ENCODE measurements at places on chromosomes 5 and 9.

GRCh38 chr9:2780846-2781245 lies 63.0 kb downstream of the PUM3 start:
- no peak for DNase-seq

- no peak for DNase-seq
Measured at GRCh38 chr5:137496919-137497318, 2.2 kb downstream of the SPOCK1 start.

- DNase-seq: no peak
Measured at GRCh38 chr9:13816837-13817236, 497.1 kb downstream of the NFIB start.

GRCh38 chr9:77495834-77496671 lies 152.1 kb downstream of the GNA14 start:
- DNase-seq: no peak

GRCh38 chr5:149917073-149917676 lies 27.4 kb downstream of the PDE6A start:
- no peak for DNase-seq

DNA sequence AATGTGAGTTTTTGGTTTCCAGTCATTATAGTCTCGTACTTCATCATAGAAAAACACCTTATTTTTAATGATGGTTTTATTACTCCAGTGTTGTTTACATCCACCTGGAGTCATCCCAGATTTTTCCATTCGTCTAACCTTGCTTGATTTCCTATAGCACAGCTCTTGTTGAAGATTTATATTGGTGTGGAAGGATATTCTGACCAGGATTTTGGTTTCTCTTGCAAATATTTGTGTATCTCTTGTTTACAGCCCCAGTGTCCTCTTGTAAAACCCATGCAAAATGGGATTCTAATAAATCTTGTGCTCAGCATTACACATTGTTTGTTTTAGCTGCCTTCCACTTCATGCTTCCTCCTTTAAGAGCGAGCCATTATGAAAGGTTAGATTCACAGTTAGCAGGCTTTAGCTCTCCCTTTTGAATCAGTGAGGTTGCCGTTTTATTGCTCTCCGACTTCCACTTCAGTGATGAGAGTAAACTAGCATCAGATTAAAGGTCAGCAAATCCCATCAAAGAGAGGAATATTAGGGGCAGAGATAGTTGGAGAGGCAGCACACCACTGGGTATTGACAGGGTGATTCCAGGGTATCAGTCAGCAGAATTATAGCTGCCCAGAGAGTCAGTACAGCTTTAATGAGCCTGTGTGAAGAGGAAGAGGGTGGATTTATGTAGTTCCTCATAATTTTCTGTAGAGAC lies 157.1 kb downstream of the PBX3 start:
- no peak for DNase-seq

DNA sequence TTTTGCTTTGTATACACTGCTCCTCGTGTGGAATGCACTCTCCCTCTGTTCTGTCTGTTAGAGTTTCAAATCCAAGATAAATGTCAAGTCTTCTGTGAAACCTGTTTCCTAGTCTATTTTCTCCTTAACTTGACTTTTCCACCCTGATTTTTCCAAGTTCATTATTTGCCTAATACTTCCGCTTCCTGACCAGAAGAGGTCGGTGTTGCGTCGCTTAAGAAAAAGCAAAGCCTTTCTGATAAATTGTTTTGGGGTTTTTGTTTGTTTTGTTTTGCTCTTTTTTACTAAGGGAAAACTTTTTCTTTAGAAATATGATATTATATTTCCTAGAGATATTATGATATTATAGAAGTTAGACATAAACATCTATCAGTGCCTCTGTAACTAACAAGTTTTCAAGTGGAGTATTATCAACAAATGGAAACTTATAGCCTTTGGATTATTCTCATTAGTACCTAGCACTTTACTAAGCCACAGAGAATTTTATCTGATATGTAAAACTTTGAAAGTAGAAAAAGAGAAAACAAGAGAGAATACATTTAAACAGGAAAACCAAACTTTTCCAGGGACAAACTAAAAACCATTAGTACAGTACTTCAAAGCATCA lies 55.8 kb downstream of the PHAX start:
- peak; percentile 41 for DNase-seq

GRCh38 chr9:883011-883410 lies 41.5 kb downstream of the DMRT1 start:
- no peak for DNase-seq

- DNase-seq: peak; percentile 76
Measured at GRCh38 chr5:148791334-148791667, 35.1 kb upstream of the ADRB2 start.

- DNase-seq: no peak
Measured at GRCh38 chr9:13278368-13279246, 885 bp downstream of the MPDZ start.

DNA sequence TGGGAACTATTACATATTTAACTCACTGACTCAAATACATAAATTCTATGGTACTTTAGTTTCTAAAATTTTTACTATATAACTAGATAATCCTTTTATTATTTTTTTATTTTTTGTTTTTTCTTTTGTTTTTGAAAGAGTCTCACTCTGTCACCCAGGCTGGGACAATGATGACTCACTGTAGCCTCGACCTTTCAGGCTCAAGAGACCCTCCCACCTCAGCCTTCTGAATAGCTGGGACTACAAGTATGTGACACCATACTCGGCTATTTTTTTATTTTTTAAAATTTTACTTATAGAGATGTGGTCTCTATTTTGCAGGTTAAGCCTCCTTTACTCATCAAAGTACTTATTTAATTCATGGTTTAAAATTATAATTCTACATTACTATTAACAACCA lies 92.2 kb upstream of the SLCO4C1 start:
- no peak for DNase-seq

DNA sequence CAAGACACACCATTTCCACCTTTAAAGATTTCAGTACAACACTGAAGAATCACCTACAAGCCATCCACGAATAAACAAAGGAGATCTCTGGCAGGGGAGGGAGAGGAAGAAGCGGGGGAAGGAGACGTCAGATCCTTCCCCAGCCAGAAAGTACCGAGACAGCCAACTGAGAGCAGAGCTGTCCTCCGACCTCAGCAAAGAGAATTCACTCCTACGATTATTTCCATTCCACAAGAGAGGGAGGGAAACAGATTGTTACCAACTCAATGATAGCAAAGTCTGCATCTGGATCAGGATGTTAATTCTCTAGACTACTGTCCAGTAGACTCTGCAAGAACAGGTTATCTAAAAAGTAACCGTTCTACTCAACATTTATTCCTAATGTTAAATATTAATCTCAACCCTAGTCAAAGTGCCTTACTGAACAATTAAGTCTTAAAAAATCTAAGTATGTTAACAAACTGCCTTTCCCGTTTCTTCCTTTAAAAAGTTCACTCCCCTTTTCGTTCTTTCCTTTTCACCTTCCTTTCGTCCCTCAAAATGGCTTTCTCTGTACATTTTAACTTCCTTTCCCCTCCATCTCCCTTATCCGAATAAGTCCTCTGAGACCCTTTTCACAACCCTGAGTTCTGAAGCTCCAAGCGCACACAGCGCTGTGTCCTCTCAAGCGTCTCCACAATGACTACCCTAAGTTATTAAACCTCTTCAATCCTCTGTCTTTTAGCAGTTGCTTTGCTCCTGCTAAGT lies 1.4 kb downstream of the CHD1 start:
- DNase-seq: peak; percentile 71

DNA sequence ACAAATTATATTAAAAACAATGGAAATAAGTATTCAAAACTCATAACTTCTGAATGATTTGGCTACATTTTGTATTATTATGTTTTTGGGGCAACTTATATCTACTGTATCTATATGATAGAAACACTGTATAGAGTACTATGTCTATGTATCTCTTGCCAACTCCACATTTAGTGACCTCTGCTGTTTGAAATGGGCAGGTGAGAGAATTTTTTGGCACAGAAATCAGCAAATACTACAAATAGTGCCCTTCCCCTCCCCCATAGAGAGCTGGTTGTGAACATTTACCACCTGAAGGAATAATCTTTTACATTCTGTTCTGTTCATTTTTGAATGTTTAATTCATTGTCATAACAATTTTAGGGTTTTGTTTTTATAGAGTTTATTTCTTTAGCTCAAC lies 545.3 kb downstream of the PDE4D start:
- no peak for DNase-seq

- no peak for DNase-seq
Measured at GRCh38 chr9:130219661-130220096, 45.9 kb upstream of the HMCN2 start.

GRCh38 chr5:151298063-151298855 lies 5.3 kb downstream of the SLC36A3 start:
- no peak for DNase-seq

GRCh38 chr5:103849934-103850333 lies 287.3 kb upstream of the NUDT12 start:
- DNase-seq: no peak

GRCh38 chr5:141475625-141476131 lies at the start of gene PCDHGC3:
Gene PCDHGC3, plus strand, starts transcription at chr5:141475966. Its CDS starts 151 bp downstream, at chr5:141476117.
- DNase-seq: peak; percentile 69

DNA sequence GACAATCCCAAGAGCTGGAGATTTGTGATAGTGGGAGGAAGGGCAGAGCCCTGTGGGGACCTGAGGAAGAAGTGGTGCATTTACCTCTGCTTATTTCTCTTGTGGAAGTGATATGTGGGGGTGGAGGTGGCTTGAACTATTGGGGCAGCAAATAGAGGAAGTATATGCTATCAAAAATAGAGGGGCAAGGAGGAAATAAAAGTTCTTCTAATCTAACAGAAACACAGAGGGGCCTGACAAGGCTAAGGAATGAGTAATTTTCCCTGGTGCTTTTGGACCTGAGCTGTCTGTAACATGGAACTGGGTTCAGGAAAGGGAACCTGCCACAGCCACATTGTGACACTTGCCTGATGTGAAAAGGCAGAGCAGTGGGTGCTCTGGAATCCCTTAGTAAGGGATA lies 378.6 kb upstream of the KLF4 start:
- DNase-seq: no peak

GRCh38 chr9:94586814-94587213 lies 6.8 kb downstream of the FBP2 start:
- peak; percentile 9 for DNase-seq

- DNase-seq: peak; percentile 55
Measured at GRCh38 chr5:181217803-181218062, 5.3 kb upstream of the TRIM41 start.

- DNase-seq: no peak
Measured at GRCh38 chr5:2254880-2255750, 372.4 kb upstream of the IRX4 start.

GRCh38 chr5:42422656-42423280 lies 471 bp upstream of the GHR start:
- DNase-seq: no peak

DNA sequence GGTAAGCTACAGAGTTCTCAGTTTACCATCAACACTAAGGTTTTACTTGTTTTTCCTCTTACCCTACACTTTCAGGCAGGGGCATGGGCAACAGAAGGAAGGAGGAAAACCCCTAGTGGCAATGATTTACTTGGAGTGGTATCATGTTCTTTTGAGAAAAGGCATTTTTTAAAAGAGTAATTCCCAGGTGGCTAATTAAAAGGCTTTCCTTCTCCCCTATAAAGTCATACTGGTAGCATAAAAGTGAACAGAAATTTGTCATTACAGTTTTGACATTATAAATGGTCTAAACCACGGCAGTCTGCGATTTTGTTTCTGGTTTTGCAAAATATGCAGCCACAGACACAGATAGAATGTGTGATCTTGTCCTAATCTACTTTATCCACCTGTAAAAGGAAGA lies 30.9 kb upstream of the OR2K2 start:
- no peak for DNase-seq

- DNase-seq: peak; percentile 49
Measured at GRCh38 chr9:1042466-1042865, 7.7 kb upstream of the DMRT2 start.

- no peak for DNase-seq
Measured at GRCh38 chr9:131206495-131206894, 69.8 kb downstream of the FAM78A start.

- DNase-seq: peak; percentile 91
Measured at GRCh38 chr5:79857714-79858409, 133.2 kb downstream of the MTX3 start.

DNA sequence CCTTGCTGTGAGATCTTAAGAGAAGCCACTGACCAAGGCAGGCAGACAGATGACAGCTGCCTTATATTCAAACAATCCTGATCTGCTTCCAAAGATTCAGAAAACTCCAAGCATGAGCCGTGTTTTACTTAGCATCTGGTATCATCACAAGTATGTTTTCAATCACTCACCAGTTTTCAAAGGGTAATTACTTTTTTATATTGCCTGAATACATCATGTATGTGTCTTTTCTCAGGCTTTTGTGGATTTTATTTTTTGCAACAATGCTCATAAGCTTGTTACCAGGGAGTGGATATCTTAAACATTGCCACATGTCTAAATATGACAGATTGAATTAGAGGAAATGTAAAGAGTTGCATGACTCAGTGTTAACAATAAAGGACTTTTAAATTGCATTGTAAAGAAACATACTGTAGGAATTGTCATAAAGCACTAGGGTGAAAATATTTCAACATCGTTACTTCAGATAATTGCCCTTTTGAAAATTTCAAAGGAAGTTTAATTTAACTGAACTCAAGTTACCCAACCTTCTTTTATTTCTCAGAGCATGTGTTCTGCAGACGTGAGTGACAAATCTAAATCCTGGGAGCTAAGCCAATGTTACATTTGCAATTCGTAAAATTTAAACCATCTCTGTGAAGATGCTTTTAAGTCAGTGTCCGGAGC lies 326.1 kb downstream of the PLK2 start:
- DNase-seq: no peak

- no peak for DNase-seq
Measured at GRCh38 chr5:58855851-58856739, 273.2 kb downstream of the RAB3C start.

GRCh38 chr9:106982636-106983035 lies 119.7 kb downstream of the ZNF462 start:
- DNase-seq: no peak

DNA sequence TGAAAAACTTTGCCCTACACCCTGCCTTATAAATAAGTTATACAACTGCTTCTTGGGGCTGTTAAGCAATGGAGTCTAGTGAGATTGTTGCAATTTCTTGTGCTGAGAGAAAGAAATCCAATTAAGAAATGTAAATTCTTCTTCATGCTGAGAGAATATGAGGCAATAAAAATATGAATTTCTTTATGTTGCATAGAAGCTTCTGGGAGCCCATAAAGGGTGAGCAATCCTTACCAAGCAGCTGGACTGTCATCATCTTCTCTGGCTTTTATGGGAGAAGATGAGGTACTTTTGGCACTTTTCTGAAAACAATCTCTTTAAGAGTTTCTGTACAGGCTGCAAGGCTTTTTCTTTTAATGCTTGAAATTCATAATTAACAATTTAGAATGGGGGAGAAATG lies 204.3 kb downstream of the DMRTA1 start:
- DNase-seq: no peak

GRCh38 chr5:10565785-10566542 lies 2.1 kb downstream of the ANKRD33B start:
- peak; percentile 34 for DNase-seq

DNA sequence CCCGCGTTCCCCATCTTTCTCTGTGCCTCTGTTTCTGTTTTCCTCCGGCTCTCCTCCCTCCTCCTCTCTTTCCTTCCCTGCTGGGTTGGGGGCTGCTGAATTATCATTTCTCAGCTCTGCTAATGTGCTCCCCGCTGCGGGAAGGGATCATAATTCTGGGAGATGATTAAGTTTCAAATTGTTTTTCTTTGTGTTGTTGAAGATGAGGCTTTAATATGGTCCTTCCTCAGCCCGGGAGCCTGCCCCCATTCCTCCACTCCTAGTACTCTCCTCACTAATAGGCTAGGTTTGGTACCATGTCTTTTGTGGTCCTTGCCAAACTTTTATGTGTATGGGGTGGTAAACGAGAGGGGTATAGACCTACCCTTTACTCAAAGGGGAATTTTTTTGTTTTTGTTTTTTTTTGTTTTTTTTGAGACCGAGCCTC lies 5.7 kb upstream of the PCDH1 start:
- no peak for DNase-seq

GRCh38 chr5:135054546-135054945 lies 20.5 kb upstream of the PITX1 start:
- no peak for DNase-seq

Measured in activated CD8-positive, alpha-beta T cell treated with anti-CD3 and anti-CD28 coated beads for 36 hours (primary cell).